ENCODE measurements at places on chromosomes 2 and 18.

DNA sequence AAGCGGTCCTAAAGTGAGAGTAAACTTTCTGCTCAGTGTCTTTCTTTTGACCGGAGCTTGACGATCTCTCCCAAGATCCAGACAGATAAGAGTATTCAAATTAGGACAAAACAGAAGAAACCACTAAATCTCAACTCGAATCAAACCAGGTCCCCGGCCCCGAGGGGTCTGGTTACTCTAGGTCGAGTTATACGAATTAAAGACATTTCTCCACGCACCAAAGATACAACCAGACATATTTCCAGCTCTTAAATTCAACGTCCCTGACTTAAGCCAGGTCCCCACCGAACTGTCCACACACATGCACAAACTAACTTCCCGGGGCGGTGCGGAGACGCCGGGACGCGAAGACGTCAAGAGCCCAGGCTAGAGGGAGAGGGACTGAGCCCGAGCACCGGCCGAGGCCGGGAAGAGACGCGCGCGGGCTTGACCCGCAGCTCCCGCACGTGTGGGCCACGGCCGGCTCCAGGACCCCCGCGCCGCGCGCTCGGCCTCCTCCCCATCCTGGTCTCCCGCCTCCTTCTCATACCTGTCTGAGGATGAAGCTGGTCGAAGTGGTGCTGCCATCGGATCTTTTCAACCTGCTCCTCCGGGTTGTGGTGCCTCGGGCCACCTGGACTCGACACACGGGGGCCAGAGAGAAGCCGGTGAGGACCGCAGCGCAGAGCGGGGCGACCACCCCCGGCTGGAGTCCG, 896 bp downstream of the CACNB4 start:
- peaks cover 21% of the 10 kb centered on the region for H3K4me1 ChIP-seq
- H3K27ac ChIP-seq: no peak overlapping the region
- DNase-seq: peak; percentile 26
- no peak overlapping the region for H3K4me3 ChIP-seq

GRCh38 chr18:41466436-41467160, 488.4 kb upstream of the PIK3C3 start:
- no peak overlapping the region for H3K4me3 ChIP-seq
- H3K27ac ChIP-seq: no peak overlapping the region
- DNase-seq: no peak
- no peaks in the 10 kb centered on the region for H3K4me1 ChIP-seq

GRCh38 chr2:47460766-47461165, 57.8 kb downstream of the MSH2 start:
- DNase-seq: no peak
- H3K27ac ChIP-seq: no peak overlapping the region
- peaks cover 21% of the 10 kb centered on the region for H3K36me3 ChIP-seq

GRCh38 chr2:147636238-147636882, 208.5 kb upstream of the ACVR2A start:
- no peaks in the 10 kb centered on the region for H3K36me3 ChIP-seq
- H3K27me3 ChIP-seq: no peaks in the 10 kb centered on the region
- H3K4me1 ChIP-seq: no peaks in the 10 kb centered on the region
- no peak overlapping the region for H3K4me3 ChIP-seq
- DNase-seq: no peak
- no peak overlapping the region for H3K27ac ChIP-seq

- H3K4me3 ChIP-seq: no peak overlapping the region
- H3K36me3 ChIP-seq: peaks cover 25% of the 10 kb centered on the region
- no peaks in the 10 kb centered on the region for H3K27me3 ChIP-seq
Observed at GRCh38 chr18:21686282-21687105, 18.1 kb downstream of the ABHD3 start.

Measured in SJSA1 (cell line).